ENCODE measurements at places on chromosomes 1 and 21.

DNA sequence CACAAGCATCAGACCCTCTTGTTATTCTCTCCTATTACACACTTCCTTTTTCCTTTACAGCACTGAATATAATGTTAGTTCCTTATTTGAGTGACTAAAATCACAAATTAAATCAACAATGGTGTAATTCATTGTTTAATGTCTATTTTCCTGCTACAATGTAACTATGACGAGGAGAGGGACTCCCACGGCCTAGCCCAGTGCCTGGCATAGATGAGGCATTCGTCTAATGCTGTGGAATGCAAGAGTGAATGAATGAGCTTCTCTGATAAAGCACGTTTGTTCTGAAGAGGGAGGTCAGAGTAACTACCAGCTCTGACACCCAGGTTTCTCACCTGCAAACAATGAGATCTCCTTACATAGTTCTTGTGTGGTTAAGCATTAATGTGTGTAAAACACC, 479.4 kb downstream of the OMA1 start:
- no peak for DNase-seq

- DNase-seq: no peak
These were observed 47.2 kb upstream of the ZRANB2 start for GRCh38 chr1:71128060-71128459.

DNA sequence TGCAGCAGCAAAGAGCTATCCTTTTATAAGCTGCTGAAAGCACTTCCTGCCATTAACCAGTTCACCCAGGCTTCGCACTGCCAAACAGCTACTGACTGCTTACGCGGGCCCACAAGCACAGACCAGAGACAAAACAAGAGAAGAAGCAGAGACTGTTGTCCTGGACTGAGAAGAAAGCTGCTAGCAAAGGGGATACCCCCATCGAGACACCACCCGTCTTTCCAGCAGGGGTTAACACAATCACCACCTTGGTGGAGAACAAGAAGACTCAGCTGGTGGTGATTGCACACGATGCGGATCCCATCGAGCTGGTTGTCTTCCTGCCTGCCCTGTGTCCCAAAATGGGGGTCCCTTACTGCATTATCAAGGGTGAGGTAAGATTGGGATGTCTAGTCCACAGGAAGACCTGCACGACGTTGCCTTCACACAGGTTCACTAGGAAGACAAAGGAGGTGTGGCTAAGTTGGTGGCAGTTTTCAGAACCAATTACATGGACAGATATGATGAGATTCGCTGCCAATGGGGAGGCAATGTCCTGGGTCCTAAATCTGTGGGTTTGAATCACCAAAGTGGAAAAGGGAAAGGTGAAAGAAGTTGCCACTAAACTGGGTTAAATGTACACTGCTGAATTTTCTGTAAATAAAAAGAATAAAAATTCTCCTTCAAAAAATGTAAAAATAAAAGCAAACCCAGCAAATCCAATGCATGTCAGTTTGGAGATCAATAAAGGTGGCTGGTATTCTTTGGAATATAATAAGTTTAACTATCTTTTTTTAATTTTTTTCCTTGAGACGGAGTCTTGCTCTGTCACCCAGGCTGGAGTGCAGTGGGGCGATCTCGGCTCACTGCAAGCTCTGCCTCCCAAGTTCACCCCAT, 1.2 kb downstream of the FMO5 start:
- DNase-seq: no peak

GRCh38 chr1:234968451-234968850, 160.2 kb downstream of the TOMM20 start:
- DNase-seq: no peak

DNA sequence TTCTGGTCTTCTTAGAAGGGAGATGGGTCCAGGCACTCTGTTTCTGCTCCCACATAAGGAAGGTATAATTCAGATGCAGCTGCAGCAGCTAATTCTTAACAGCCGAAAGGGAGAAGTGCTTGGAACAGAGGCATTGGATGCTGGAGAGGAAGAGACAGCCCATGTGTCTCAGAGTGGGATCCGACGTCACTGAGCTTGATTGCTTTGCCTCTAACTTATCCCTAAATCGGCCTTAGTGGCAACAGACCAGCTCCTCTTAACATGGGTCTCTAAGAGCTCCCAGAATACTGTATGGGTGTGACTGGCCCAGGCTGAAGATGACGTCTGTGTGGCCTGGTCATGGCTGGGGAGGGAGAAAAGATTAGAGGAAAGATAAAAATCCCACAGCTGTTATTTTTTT, 40.7 kb upstream of the KCND3 start:
- no peak for DNase-seq

DNA sequence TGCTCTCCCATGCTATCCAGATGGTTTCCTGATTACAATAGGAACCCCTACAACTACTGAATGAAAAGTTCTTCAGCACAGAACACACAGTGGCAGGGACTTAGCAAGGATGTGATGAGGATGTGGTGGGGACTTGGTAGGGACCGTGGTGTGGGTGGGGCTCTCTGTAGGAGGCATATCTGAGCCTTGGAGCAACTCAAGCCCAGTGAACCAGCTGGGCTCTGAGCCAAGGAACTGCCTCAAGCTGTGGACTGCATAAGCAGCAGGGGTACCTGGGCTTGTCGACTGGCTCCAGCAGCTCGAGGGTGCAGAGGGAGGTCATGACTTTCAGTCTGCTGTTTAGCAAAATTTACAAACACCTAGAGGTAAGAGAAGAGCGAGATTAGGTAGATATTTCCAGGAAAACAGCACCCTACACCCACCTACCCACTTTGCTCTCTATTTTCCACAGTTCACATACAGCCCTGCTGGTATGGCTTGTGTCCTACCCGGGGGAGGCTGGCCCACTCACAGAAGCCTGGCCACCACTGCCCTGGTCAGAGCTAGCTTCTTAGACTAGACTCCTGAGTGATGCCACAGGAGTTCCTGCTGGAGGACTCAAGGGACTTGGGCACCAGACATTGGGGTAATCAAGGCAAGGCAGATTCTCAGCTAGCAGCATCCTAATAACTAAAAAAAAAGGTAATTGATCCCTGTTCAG, 86.8 kb upstream of the GCLM start:
- no peak for DNase-seq

Measured in PC-3 (cell line).